ENCODE measurements at places on chromosomes 13 and 19. TPM values are rescaled to one million over a fixed set of nuclear protein-coding genes. Genes with fewer than 3 reads are reported as not detected.

DNA sequence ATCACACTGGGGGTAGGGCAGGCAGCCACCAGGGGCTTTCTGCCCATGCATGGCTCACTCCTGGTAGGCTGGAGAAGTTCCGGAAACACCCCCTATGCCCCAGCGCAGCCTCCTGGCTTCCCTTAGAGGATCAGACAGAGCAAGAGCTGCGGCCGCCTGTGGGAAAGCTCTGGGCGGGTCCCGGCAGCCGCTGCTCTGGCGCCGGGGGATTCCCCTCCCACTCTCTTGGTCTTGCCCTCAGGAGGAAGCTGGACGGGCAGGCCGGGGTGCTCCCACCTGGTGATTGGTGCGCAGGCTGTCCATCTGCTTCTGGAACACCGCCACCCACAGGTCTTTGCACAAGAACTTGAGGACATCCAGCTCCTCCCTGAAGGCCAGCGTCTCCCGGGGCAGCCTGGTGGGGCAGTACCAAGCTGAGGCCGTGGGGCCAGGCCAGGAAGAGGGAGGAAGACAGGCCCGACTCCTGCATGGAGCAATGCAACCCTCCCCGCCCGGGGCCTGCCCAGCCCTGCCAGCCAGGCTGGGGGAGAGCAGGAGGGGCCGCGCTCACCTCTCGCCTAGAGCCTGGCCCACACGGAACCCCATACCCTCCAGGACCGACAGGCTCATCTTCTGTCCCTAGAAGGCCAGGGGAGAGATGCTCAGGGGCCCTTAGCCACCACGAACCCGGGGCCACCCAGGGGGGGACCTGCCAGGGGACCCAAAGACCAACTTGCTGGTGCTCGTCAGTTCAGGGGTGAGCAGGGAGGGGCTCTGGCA lies 4.0 kb upstream of the NKPD1 start:
- no peak overlapping the region for H3K27ac ChIP-seq
- DNase-seq, result peak; percentile 46
- H3K4me1 ChIP-seq, result peaks cover 2% of the 10 kb centered on the region

ZFP36 gene
- total RNA-seq, result 1.4 TPM

DNA sequence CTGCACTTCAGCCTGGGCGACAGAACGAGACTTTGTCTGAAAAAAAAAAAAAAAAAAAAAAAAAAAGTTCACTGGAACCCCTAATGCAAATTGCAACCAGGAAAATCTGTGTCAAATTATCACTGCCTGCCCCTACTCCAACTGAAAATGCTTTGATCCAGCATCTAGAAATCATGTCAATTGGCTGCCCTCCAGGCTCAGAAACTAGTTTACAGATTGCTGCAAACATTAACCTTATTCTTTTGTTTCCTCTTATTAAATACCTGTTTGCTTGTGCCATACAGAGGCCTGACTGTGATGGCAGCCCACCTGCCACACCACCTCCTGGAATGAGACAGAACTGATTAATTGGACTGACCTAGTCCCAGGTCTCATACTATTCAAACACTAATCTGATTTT lies 18.6 kb upstream of the AKT2 start:
- no peaks in the 10 kb centered on the region for H3K36me3 ChIP-seq
- H3K4me3 ChIP-seq, result no peak overlapping the region

DNA sequence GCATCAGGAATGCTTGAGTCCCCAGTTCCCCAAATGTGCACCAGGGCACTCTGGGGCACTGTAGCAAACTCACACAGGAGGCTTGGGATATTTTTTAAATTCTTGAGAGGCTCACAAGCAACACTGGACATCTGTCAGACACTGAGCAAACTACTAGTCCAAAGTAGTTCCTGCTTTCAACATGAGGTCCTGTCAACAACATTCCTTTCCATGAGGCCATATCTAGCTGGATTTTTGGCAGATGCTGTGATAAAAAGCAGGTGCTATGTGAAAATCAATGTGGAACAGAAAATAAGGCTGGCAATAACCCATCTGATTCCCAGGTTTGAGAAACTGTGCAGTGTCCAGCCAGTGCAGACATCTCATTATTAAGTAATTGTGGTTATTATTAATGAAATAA lies 50.5 kb downstream of the STARD13 start:
- peak; percentile 76 for DNase-seq
- peaks cover 16% of the 10 kb centered on the region for H3K36me3 ChIP-seq
- peak overlapping the region; percentile 81 for H3K27ac ChIP-seq
- no peak overlapping the region for H3K4me3 ChIP-seq

- no peaks in the 10 kb centered on the region for H3K36me3 ChIP-seq
- no peak overlapping the region for H3K4me3 ChIP-seq
- no peaks in the 10 kb centered on the region for H3K27me3 ChIP-seq
- no peak overlapping the region for H3K27ac ChIP-seq
- peak; percentile 15 for DNase-seq
Observed at GRCh38 chr13:36822785-36823184, 3.8 kb downstream of the RFXAP start.

- H3K36me3 ChIP-seq, result no peaks in the 10 kb centered on the region
- H3K27me3 ChIP-seq, result peaks cover 4% of the 10 kb centered on the region
- no peaks in the 10 kb centered on the region for H3K4me1 ChIP-seq
- DNase-seq, result no peak
- H3K4me3 ChIP-seq, result no peak overlapping the region
Observed at GRCh38 chr19:35306473-35307246, 14.7 kb downstream of the MAG start.

DNA sequence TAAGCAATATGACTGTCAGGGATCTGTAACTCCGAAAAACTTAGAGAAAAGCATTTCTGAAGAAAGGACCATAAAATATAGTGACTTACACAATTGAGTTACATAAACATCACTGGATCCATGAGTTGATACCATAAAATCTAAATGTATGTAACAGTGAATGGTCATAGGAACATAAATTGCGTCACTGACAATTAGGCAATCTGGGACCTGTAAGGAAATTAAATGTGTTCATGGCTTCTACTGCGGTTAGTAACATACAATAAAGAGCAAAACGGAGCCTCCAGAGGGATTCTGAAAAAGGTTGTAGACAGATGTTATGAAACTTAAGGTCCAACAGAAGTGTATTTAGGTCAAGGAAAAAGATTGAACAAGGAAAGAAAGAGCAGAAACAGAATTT lies 27.1 kb downstream of the POU4F1 start:
- H3K4me3 ChIP-seq, result no peak overlapping the region
- no peak for DNase-seq
- no peaks in the 10 kb centered on the region for H3K4me1 ChIP-seq
- no peaks in the 10 kb centered on the region for H3K36me3 ChIP-seq

PLA2G4C gene
- 5.0 TPM for total RNA-seq

DNA sequence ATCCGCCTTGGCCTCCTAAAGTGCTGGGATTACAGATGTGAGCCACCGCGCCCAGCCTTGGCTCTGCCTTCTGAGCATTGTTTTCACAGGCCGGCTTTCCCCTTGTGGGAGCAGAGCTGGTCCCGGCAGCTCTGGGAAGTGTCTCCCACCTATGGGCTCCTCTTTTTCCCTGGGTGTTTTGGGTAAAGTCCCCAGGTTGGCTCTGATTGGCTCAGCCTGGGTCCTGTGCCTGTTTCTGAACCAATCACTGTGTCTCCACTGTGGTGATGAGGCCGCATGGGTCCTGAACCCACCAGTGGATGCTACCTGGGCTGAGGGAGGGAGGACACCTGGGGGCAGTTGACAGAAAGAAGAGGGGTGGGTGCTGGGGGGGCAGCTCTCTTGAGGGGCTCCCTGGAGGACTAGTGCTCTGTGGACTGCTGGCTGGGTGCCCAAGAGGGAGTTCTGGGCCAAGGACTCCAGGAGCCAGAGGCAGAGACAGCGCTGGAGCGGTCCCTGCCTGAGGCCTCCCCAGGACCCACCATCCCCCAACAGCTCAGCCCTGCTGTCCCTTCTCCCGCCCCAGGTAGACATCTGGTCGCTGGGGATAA lies 19.6 kb upstream of the NCCRP1 start:
- H3K4me1 ChIP-seq, result no peaks in the 10 kb centered on the region
- DNase-seq, result no peak
- no peak overlapping the region for H3K27ac ChIP-seq
- no peaks in the 10 kb centered on the region for H3K27me3 ChIP-seq

DNA sequence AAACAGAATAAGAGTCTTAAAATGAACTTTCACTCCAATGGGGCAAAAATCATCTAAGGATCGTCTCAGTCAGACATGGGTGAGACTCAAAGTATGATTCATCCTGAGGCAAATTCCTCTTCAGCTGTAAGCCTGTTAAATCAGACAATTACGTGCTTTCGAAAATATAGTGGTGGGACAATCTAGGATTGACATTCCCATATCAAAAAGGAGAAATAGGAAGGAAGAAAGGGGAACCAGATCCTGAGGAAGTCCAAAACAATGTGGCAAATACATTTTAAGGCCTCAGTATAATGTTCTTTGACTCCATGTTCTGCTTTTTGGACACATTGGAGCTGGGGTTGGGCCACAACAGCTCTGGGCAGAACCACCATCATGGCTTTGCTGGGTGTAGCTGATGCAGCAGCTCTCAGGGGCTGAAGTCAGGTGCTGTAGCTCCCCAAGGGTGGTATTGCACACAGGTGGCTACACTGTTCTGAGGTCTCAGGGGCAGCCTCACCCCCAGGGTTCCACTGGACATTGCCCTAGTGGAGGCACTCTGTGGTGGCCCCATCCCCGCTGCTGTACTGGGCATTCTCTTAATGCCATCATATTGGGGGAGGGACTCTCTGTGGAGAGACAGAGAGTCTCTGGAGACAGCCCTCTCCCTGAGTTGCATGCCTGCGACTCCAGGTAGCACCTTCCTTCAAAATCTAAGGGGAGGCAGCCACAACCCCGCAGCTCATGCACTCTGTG lies 5.7 kb upstream of the FPR3 start:
- H3K27ac ChIP-seq, result no peak overlapping the region
- no peaks in the 10 kb centered on the region for H3K36me3 ChIP-seq
- no peaks in the 10 kb centered on the region for H3K27me3 ChIP-seq

- no peak overlapping the region for H3K27ac ChIP-seq
- peaks cover 18% of the 10 kb centered on the region for H3K4me1 ChIP-seq
- no peak overlapping the region for H3K4me3 ChIP-seq
- H3K36me3 ChIP-seq, result peaks cover 51% of the 10 kb centered on the region
Observed at GRCh38 chr19:18457483-18458331, 19.8 kb upstream of the ISYNA1 start.

DNA sequence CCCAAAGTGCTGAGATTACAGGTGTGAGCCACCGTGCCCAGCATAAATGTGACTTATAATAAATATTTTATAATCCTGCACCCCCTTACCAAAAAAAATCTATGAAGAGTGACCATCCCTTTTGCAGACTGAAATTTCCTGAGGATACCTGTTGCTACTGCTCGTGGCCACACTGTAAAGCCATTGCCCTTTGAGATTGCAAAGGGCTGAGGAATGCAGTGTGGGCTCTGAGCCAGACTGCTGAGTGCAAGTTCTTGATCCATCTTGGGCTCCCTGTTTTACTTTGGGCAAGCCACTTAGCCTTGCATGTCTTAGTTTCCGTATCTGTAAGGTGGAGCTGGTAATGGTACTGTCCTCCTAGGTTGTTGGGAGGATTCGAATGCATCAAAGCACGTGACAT lies 23.4 kb downstream of the SIPA1L3 start:
- H3K4me1 ChIP-seq, result peaks cover 11% of the 10 kb centered on the region
- no peaks in the 10 kb centered on the region for H3K27me3 ChIP-seq
- DNase-seq, result no peak
- H3K4me3 ChIP-seq, result no peak overlapping the region
- no peak overlapping the region for H3K27ac ChIP-seq
- H3K36me3 ChIP-seq, result 0 out of 2 replicates have a peak, but pooled peaks cover 1% of the 10 kb centered on the region

GRCh38 chr13:48579165-48579918 lies 46.5 kb upstream of the RCBTB2 start:
- H3K27me3 ChIP-seq, result peaks cover 16% of the 10 kb centered on the region
- H3K4me1 ChIP-seq, result no peaks in the 10 kb centered on the region
- no peak overlapping the region for H3K4me3 ChIP-seq
- no peak for DNase-seq
- H3K27ac ChIP-seq, result no peak overlapping the region

DNA sequence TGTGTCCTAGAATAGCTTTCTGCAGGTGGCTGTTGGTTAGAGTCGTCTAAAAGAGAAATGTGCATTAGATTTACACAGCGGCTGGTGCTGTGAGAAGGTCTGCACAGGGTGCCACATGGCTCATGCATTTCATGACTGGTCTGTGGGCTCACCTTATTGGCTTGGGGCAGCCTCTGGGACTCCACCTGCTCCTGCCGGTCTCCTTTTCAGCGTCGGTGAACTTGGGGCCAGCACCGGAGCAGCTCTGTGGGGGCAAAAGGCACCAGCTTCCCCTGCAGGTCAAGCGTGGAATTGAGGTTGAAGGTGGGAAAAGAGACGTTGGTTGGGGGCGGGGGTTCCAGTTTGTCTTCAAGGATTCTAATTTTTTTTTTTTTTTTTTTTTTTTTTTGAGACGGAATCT lies 3.1 kb upstream of the PNMA8C start:
- H3K27me3 ChIP-seq, result peaks cover 7% of the 10 kb centered on the region
- H3K36me3 ChIP-seq, result no peaks in the 10 kb centered on the region
- no peaks in the 10 kb centered on the region for H3K4me1 ChIP-seq
- H3K27ac ChIP-seq, result no peak overlapping the region
- no peak for DNase-seq

DNA sequence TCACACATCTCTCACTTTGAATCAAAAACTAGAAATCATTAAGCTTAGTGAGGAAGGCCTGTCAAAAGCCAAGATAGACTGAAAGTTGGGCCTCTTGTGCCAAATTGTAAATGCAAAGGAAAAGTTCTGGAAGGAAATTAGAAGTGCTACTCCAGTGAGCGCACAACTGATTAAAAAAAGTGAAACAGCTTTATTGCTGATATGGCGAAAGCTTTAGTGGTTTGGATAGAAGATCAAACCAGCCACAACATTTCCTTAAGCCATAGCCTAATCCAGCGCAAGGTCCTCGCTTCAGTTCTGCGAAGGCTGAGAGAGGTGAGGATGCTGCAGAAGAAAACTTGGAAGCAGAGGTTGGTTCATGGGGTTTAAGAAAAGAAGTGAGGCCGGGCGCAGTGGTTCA lies 7.6 kb downstream of the PCCA start:
- DNase-seq, result no peak
- 0 out of 2 replicates have a peak, but pooled peaks cover 2% of the 10 kb centered on the region for H3K36me3 ChIP-seq
- no peak overlapping the region for H3K27ac ChIP-seq
- no peak overlapping the region for H3K4me3 ChIP-seq
- no peaks in the 10 kb centered on the region for H3K27me3 ChIP-seq

SLAIN1 gene
- total RNA-seq, result 0.36 TPM
